Iris pigment epithelial cell (primary cell): ENCODE measurements at places on chromosomes 5 and 9.
A peak's percentile ranks its signal among the peaks of the same experiment; 100 is the strongest.

GRCh38 chr9:108550106-108550505 is 305.7 kb downstream of the ACTL7B start:
- DNase-seq, result no peak

DNA sequence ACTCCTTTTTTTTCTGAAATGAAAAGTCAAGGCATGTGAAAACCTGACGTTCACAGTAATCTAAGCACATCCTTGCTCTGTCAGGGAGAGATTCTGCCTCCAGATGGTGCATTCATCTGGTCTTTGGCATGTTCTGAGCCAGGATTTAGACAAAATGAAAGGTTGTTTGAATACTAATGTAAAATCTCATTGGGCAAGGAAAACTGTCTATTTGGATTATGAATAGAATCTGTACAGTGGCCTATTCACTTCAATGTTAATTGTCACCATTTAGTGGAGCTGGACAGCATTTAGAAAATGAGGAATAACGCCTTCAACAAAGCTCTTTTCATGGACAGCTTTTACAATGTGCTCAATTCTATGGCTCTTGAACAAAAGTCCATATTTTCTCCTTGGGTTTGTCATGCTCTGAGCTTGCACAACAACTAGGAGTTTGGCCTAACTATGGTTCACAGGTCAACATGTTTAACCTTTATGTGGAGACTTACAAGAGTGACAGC is 28.9 kb downstream of the ARHGEF28 start:
- no peak for DNase-seq

- no peak for DNase-seq
These were observed 133.6 kb upstream of the NR3C1 start for GRCh38 chr5:143537056-143537455.

DNA sequence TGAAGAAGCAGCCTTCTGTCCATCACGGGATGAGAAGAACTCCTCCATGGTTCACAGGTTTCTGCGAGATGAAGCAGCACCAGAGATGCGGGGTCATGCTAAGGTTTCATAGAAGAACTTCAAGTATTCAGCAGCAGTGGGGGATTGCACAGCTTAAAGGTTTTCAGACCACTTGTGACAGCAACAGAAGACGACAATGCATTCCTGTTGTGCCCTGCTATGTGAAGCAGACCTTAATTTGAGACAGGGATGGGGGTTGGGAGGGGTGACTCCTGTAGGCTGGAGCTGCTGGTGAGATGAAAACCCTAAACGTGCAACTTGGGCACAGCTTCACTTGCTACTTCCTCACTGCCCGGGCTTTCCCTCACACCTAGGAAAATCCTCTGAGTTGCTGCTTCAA is 256.0 kb downstream of the SLIT3 start:
- no peak for DNase-seq

DNA sequence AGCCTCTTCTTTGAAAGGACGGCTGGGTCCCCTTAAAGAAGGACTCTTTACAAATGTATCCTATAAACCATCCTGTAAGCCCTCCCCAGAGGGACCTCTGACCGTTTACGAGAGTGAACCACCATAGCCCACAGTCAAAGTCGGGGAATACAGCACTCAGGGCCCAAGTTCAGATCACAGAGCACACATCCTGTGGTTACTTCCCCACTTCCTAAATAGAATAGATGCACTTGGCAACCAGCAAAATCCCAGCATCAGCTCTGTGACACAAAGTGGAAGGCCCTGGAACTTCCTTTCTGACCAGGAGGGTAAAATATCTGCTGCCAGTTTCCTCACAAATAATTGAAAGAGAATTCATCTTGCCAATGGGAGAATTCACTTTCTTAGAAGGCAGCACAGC is 6.9 kb upstream of the IGFBPL1 start:
- no peak for DNase-seq

DNA sequence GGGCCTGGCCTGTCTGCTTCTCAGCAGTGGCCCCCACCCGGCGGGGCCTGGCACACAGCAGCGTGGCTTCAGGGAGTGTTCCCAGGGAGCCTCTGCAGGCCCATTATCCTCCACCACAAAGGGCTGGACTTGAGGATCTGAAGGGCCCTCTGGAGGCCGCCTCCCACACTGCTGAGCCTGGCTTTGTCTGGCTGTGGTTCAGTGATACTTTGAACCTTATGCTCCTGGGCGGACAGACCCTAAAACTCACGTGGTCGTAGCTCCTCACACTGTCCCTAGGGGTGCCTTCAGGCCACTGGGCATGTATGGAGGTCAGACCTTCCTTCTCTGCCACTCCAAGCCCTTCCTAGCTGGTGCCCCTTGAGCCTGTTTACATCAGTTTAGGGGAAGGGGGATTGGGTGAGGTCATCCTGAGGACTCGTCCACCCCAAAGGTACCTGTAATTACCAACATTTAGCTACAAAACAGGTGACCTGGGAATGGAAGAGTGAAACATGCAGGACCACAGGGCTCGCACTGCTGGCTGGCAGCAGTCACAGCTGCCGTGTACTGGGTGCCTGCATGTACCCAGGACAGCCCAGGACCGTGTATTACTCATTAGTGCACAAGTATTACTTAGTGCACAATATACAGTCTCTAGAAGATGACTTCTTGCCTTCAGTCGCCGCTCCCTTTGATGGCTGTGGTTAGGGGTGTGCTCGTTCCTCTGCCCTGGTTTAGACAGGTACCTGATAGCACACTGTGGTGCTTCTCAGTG is 8.5 kb downstream of the GRHPR start:
- DNase-seq, result peak; percentile 21

GRCh38 chr5:115386657-115387056 is 90.2 kb upstream of the CCDC112 start:
- DNase-seq, result no peak
